ENCODE measurements at places on chromosomes 12 and 14.

DNA sequence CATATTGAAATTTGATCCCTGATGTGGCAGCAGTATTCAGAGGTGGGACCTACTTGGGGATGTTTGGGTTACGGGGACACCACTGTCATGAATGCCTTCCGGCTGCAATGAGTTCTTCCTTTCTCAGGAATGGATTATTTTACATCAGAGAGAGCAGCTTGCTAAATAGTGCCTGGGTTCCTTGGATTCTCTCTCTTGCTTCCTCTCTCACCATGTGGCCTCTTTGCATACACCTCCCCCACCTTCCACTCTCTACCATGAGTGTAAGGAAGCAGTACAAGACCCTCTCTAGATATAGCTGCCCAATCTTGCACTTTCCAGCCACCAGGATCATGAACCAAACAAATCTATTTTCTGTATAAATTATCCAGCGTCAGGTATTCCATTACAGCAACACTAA, 15.4 kb upstream of the SCAF11 start:
- no peak for DNase-seq

DNA sequence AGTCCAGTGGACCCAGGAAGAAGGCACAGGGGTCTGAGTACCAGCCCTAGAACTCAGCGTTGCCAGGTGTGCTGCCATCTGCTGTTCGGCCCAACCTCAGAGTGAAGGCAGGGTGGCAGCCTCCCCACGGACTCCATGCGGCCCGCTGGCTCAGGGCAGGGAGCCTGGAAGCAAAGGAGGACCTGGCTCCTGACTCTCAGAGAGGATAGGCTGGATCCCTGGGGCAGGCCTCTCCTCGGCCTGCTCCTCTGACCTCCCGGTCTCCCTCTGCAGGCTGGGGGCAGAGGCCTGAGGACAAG, 10.1 kb downstream of the MCRS1 start:
- DNase-seq = no peak

- DNase-seq = no peak
Measured at GRCh38 chr14:97723819-97724218, 926.6 kb downstream of the VRK1 start.

DNA sequence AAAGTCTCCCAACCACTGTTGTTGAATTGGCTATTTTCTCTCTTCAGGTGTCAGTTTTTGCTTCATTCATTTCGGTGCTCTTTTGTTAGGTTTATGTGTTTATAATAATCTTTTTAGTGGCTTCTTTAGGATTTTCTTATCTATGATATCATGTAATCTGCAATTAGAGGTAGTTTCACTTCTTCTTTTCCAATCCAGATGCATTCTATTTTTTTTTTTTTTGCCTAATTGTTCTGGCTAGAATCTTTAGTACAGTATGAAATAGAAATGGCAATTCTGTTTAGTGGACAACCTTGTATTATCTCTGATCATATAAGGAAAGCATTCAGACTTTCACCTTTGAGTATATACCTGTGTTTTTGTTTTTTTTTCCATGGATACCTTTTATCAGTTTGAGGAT, 17.4 kb downstream of the CNOT2 start:
- no peak for DNase-seq

DNA sequence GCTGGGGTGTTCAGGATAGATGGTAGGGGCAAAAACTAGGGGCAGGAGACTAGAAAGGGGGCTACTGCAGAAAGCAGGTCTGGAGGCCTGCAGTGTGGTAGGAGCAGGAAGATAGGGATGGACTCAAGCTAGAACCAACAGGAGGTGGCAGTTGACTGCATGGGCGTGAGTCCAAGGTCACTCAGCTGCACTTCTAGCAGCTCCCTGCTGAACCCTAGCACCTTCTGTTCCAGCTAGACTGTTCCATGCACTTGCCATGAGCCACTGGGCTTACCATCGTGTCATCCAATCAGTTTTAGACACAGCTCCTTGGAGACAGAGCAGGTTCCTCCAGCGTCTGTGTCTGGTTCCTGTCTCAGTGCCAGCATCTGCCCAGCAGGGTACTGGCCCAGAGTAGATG, 11.3 kb upstream of the KRT8 start:
- no peak for DNase-seq

GRCh38 chr12:87376722-87377121, 652.5 kb downstream of the C12orf50 start:
- DNase-seq = no peak

DNA sequence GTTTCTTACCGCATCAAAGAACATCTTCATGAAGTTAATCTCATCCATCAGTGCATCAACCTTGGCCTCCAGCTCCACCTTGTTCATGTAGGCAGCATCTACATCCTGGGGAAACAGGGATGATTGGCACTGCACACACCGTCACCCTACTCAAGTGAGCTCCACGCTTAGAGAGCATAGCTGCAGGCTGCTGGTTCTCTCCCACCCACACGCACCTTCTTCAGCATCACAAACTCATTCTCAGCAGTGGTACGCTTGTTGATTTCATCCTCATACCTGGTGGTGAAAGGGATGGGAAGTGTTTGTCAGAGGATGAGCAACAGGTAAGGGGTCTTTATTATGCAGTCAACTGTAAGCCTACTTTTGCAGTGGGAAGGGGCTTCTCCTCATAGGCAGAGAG, 2.3 kb downstream of the KRT5 start:
- DNase-seq = no peak

DNA sequence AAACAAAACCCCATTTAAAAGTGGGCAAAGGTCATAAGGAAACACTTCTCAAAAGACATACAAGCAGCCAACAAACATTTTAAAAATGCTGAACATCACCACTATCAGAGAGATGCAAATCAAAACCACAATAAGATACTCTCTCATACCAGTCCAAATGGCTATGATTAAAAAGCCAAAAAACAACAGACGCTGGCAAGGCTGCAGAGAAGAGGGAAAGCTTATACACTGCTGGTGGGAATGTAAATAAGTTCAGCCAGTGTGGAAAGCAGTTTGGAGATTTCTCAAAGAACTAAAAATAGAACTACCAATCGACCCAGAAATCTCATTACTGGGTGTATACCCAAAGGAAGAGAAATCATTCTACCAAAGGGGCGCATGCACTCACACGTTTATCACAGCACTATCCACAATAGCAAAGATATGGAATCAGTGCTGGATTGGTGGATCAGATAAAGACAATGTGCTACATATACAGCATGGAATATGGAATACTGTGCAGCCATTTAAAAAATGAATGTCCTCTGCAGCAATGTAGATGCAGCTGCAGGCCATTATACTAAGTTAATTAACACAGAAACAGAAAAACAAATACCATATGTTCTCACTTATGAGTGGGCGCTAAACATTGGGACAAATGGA, 102.1 kb upstream of the DAAM1 start:
- DNase-seq = no peak

- DNase-seq = no peak
Measured at GRCh38 chr12:32777691-32778175, 22.0 kb upstream of the YARS2 start.

DNA sequence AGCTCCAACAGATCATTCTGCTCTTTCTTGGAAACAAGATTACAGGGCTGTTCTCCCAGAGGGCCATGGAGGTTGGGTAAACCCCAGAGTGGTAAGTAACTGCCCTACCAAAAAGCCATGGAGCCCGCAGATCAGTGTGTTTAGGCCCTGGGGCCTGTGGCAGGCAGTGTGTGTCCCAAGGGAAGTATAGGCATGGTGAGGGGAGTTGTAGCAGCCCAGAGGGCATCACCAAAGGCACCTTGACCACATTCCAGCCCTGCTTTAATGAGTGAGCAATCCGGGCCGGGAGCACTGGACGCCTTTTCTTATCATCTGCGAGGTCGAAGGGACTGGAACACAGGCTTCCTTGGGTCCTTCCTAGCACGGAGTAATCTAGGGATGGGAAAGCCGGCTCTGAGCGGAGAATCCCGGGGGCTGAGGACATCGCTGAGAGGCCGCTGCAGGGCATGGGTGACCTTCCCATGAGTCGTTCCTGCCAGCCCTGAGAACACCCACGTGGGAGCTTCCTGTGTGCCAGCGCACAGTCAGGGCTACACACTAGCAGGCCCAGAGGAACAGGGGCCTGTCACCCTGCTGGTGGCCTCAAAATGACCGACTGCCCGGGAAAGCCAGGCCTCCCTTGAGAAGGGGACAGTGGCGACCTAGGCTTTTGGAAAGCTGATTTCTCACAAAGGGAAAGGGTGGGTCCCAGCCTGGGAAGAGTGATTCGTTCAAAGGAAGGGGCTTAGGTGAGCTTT, 91.3 kb downstream of the NINJ2 start:
- DNase-seq = no peak

DNA sequence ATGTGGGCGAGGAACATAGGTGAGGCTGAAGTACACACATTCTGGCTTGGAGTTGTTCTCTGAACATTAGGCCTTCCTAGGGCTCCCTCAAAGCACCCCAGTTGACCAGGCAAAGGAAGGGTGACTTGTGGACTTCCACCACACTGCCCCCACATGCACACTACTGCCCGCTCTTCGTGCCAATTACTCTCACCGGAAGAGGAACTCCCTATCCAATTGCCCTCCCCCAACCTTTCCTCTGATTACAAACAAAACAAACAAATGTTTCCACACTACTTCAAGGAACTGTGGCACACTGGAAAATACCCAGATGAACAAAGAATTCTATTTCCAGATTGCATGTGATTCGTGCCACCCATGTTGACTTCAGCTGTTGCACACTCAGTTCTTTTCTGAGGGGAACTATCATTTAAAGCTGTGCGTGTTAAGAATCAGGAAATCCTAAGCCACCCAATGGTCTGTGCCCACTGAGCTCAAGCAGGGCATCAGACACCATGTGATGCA, 139.3 kb downstream of the SSPN start:
- DNase-seq = no peak

- peak; percentile 75 for DNase-seq
Measured at GRCh38 chr12:47819138-47819895, 386 bp downstream of the HDAC7 start.

DNA sequence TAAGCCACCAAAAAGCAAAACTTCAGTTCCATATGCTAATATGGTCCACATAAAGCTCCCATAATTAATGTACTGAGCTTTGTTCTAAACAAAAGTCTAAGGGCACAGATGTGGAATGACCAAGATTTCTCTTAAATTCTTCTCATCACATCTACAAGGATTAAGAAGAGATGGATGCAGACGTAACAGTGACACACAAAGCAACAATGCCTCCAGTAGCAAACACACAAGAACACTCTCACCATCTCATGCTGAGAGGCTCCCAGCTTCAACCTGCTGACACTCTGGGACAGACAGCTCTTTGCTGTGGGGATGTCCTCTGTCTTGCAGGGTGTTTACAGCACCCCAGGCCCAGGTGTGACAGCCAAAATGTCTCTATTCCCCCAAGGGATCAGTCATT, 48.2 kb downstream of the SETD3 start:
- DNase-seq = no peak

DNA sequence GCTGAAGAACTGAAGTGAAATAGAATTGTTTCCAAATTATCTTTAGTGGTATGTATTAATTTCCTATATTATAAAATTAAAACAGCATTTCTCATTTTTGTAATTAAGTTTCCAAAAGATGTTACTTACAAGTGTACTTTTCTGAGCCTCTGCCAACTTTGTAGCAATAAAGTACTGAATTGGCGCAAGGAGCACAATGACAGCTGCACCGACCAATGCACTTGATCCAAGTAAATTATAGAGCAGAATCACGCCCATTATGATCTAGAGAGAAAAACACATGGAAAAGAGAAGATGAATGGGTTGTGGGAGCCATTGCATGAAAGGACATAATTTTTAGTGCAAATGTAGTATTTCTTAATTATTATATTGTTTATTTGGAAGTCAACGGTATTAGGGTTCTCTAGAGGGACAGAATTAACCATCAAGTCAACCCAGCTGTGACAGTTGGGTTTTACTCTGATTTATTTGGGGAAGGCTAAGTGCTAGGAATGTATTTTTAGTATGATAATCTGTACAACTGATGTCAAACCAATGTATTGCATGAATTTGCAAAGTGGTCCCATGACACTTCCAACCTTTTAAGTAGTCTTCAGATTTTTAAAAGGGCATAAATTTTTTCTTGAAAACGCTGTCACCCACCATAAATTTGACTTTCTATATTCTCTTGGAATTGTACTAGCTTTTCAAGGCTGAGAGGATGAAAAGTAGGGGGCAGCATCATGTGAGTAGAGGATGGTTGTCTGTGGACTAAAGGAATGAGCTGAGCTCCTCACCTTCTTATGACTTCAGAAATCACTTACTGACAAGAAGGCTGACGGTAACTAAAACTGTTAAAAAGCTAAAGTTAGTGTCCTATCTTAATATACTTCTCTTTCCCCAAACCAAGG, 33.0 kb downstream of the ABCC9 start:
- DNase-seq = no peak

GRCh38 chr12:7605900-7606465, 59.7 kb downstream of the APOBEC1 start:
- DNase-seq = no peak

DNA sequence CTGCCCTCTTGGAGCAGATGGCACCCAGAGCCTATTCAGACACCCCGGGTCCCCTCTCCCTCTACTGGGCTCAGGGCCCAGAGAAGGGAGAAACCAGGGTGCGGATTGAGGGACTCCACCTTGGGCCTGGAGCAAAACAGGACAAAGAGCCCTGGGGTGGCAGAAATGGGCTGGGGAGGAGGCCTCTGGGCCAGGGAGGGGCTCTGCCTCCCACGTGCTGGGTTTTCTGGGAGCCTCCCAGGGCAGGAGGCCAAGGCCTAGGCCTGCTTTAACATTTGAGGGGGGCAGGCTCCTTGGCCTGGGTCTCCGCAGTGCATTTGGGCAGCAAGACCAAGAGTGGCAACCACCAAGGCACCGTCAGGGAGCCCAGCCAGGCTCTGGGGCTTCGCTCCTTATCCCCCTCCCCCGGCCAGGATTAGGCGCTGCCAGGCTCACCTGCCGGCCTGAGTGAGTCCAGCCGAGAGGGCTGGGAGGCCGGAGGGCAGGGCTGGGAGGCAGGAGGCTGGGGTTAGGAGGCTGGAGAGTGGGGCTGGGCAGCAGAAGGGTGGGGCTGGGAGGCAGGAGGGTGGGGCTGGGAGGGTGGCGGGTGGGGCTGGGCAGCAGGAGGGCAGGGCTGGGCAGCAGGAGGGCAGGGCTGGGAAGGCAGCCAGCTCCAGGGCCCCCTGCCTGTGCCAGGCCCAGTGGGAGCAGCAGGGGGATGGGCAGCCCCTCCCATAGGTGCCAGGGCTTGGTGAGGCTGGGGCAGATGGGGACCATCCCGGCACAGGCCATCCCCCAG, 101.8 kb upstream of the EIF5 start:
- DNase-seq = no peak

GRCh38 chr14:98937712-98938505, 334.1 kb downstream of the BCL11B start:
- DNase-seq = no peak

GRCh38 chr12:94173660-94174265, 25.4 kb downstream of the PLXNC1 start:
- no peak for DNase-seq

GRCh38 chr14:75434138-75434889, 6.5 kb downstream of the JDP2 start:
- no peak for DNase-seq

GRCh38 chr14:69321601-69322330, 61.8 kb downstream of the GALNT16 start:
- no peak for DNase-seq

- DNase-seq = no peak
Measured at GRCh38 chr14:57205938-57206337, 62.8 kb downstream of the EXOC5 start.

GRCh38 chr12:55995366-55995765, 1.7 kb upstream of the SUOX start:
- DNase-seq = no peak

Data from stimulated activated CD4-positive, alpha-beta T cell treated with anti-CD3 and anti-CD28 coated beads, Interleukin-2, amount 100 ng/mL, for 24 hours (primary cell).